Activated CD4-positive, alpha-beta T cell treated with anti-CD3 and anti-CD28 coated beads, Interleukin-2, amount 50 U/mL, for 1 hour (primary cell): ENCODE measurements at places on chromosomes 5 and 9.
A peak's percentile ranks its signal among the peaks of the same experiment; 100 is the strongest.

- DNase-seq, result peak; percentile 36
These were observed 33.8 kb upstream of the ANXA2R start for GRCh38 chr5:43073597-43074546.

DNA sequence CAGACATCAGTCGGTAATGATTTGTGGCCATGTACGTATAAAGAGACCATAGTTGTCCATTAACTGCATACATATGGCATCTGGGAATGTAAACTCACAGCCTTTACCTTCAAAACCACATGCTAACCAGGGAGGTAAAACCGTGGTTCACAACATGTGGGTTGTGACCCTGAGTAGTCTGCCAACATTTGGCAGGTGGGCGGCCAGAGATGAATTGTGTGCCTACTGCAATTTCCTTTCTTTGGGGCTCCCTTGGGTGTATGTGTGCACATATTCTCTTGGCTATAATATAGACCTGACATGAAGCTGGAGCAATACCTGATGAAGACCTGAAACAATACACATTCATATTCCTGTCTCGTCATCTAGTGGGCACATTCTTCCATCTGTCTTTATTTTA lies 396.0 kb downstream of the MLLT3 start:
- no peak for DNase-seq

- DNase-seq, result no peak
These were observed 147.8 kb downstream of the HSPA4 start for GRCh38 chr5:133199417-133200178.

DNA sequence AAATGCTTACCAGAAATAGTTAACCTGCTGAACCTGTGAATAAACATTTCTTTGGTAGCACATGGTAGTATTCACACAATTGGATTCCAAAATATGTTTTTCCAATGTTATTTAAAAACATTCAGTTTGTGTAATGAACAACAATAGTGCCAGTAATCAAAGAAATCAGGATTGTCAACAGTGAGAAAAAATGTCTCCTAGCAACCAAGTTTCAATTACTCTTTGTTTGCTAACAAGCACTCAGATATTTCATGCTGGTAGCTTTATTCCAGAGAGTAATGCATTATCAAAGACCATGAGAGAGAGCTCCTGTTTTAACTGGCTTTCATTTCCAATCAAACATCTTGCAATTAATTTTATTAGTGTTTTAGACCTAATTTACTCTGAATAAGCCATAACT lies 768.1 kb upstream of the GRAMD2B start:
- no peak for DNase-seq

GRCh38 chr9:87054999-87055686 lies 107.8 kb upstream of the GAS1 start:
- DNase-seq, result no peak

DNA sequence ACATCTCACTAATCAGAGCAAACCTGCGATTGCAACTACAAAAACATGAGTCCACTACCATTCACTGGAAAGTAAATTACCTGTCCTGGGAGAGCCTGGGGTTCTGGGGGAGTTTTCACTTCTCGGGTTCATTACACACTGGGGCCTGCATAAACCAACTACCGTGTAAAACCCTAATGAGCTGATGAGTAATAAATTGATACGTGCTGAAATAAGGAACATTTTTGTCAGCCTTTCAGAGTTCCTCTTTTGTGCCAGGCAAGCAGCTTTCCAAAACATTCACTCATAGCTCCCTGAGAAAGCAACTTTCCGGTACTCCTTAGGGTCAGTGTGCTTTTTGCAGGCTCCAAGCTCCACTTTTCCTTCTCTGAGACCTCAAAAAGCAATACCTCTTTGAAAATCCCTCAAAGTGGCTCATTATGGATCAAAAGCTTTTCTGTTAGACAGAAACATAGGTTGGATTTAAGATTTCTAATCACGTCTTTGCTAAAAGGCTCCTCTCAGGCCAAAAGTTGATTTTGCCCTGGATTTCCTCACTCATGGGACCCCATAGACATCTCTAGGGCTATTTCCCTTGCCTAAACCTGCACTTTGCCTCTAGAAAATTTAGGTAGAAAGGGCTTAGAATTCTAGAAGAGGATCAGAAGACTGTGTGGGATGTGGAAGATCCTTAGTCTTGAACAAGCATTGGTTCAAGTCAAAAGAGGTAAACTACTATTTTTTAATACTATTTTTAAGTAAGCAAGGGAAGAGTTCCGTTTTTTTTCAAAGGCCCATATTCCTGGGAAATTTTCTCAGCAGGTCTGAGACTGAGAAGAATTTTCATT lies 74.8 kb downstream of the ST8SIA4 start:
- no peak for DNase-seq

GRCh38 chr5:171312129-171312974 lies 3.3 kb downstream of the TLX3 start:
- DNase-seq, result no peak

GRCh38 chr9:116152390-116152789 lies 1.2 kb upstream of the PAPPA start:
- no peak for DNase-seq

- DNase-seq, result no peak
These were observed 1011.5 kb upstream of the ACO1 start for GRCh38 chr9:31372799-31373587.

GRCh38 chr9:134182554-134183085 lies 18.3 kb upstream of the RNU6ATAC start:
- no peak for DNase-seq

DNA sequence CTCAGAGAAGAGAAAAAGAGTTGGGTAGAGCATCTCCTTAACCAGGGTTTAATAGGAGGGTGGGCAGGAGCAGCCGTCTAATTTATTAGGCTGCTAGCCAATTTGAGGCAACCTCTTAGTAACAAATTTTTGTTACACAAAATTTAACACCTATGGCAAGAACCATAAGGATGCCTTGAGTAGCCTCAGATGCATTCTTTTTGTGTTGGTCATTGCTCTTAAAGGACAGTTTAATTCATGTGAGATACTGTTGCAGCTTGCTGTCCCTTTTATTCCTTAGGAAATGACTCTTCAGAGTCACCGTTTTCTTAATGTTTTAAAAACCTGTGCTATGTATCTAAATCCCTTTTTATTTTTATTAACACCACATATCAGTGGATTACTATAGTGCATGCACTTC lies 255.1 kb downstream of the MAST4 start:
- DNase-seq, result no peak

GRCh38 chr5:150122158-150122510 lies 33.5 kb downstream of the PDGFRB start:
- DNase-seq, result no peak

GRCh38 chr9:93697352-93698139 lies 121.2 kb downstream of the PHF2 start:
- DNase-seq, result no peak

GRCh38 chr9:6428940-6429889 lies 16.2 kb downstream of the UHRF2 start:
- no peak for DNase-seq

DNA sequence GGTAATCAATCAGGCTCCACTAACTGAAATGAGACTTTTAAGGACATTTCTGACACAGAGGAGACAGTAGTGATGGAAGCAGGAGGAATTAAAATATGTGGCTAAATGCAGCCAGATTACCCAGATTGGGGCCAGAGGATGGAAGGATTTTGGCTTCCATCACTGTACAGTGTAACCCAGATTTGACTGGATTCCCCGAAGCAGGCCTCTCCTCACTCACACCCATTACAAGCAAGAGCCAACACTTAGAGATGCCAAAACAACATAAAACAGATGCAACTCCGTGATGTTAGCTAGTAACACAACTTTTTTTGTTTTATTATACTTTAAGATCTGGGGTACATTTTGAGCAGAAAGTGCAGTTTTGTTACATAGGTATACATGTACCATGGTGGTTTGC lies 17.6 kb downstream of the TEK start:
- DNase-seq, result no peak

- no peak for DNase-seq
These were observed 48.4 kb downstream of the MRPL36 start for GRCh38 chr5:1751026-1751863.

- DNase-seq, result no peak
These were observed 503.9 kb downstream of the RASEF start for GRCh38 chr9:82558855-82559630.

GRCh38 chr5:31471916-31472315 lies 60.0 kb downstream of the DROSHA start:
- no peak for DNase-seq

- DNase-seq, result no peak
These were observed 1026.3 kb downstream of the CDH12 start for GRCh38 chr5:21826884-21827283.

DNA sequence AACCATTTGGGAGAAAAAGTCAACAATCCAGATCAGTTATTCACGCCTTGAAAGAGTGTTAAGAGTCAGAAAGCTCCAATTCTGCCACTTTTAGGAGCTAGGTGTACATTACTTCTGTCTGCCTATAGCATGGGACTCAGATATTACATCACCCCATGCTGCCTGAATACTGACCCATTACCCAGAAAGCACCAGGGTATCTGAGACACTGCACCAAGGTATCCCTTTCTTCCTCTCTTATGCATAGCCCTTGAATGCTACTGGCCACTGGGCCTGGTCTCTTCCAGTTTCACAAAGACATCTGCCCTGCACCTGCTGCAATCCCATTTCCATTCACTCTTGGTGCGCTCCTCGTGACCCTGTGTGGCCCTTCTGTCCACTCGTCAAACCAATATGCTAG lies 2.6 kb downstream of the STRBP start:
- DNase-seq, result no peak

DNA sequence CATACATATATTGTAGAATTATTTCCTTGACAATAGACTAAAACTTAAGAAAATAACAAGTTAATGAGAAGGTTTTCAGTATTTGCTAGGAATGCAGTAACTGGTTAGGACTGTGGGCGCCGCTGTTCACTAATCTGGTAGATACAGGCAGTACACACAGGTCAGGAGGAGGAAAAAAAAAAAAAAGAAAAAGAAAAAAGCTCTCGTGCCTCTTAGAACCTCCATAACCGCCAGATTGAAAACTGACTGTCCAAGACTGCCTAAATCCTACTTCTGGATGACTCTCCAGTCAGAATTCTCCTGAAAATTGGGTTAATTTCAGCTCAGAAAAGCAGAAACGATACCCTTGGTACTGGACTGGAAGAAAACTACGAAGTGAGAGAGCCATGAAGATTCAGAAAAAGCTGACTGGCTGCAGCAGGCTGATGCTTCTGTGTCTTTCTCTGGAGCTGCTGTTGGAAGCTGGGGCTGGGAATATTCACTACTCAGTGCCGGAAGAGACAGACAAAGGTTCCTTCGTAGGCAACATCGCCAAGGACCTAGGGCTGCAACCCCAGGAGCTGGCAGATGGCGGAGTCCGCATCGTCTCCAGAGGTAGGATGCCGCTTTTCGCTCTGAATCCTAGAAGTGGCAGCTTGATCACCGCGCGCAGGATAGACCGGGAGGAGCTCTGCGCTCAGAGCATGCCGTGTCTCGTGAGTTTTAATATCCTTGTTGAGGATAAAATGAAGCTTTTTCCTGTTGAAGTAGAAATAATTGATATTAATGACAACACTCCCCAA lies at the start of gene PCDHGA1:
TSS of gene PCDHGA1 (plus strand) at position 216 of the 782 bp plus-strand sequence.
- peak; percentile 23 for DNase-seq

DNA sequence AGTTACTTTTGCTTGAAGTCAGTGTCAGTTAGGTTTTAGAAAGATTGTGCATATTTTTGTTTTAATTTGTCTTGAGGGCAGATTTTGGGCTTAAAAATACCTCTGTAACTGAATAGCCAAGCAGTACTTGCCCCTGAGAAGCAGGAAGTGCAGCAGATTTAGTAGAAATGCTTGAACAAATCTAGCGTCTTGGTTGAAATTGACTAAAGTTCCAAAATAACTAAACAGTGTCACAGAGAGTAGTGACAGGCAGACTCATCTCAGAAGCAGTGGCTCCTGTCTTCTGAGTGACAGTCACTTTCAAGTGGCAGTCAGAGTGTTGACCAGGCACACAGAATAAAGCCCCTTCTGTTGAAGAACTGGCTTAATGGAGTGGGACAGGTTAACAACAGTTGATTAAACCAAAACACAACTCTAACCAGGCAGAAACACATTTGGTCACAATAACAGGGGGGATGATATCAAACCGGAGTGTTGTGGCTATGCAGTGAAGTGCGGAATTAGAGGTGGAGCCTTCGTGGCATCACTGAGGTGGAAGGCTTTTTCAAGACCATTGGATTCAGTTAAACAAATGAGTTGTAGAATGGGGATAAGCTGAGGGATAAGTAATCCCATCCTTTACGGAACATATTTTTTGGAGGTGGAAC lies 29.1 kb downstream of the TRIO start:
- DNase-seq, result no peak

- no peak for DNase-seq
These were observed 149.9 kb upstream of the PRR16 start for GRCh38 chr5:120314191-120314590.

GRCh38 chr5:168557389-168557788 lies 21.8 kb downstream of the PANK3 start:
- no peak for DNase-seq

DNA sequence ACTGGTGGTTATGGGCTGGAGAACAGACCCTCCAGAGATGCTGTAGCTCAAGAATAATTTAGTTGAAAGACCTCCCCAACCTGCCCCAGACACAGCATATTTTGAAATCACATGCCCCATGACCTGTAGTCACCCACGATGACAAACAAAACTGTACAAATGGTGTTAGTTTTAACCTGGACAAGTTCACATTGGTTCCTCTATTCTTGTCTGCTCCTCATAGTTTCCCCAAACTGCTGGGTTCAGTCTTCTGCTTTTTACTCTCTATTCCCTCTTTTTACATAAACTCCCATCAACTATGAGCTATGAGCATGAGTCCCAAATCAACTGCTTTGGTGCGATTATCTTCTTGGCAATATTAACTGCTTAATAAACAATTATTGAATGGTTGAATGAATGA lies 365.3 kb upstream of the CLINT1 start:
- DNase-seq, result no peak

GRCh38 chr9:95770653-95771131 lies 104.8 kb upstream of the ERCC6L2 start:
- no peak for DNase-seq

DNA sequence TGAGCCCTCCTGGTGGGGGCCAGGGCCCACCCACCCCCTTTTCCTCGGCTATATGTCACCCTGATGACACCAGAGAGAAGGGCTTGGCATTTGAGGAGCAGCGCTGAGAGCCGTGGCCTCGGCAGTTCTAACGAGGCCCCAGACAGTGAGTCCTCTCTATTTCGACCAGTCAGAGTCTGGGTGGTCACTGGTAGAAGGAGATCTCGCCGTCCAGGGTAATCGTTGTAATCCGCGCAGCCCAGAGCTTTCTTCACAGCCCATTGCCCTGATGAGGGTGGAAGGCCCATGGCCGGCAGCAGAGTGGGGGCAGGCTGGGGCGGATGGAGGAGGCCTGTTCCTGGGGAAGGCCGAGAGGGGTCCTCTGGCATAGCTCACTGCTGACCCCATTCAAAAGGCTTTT lies 70.2 kb downstream of the PSMB7 start:
- DNase-seq, result no peak

- no peak for DNase-seq
These were observed 25.6 kb upstream of the NTNG2 start for GRCh38 chr9:132136151-132136780.

- no peak for DNase-seq
These were observed 75.1 kb downstream of the ALDH7A1 start for GRCh38 chr5:126519637-126520592.

GRCh38 chr5:104016646-104017045 lies 454.1 kb upstream of the NUDT12 start:
- DNase-seq, result no peak

- no peak for DNase-seq
These were observed 77.6 kb downstream of the KIF4B start for GRCh38 chr5:155091063-155091648.

GRCh38 chr5:442335-443238 lies at the start of gene EXOC3:
Gene EXOC3, plus strand, starts transcription at chr5:443176. Its CDS starts 3,030 bp downstream, at chr5:446206.
- peak; percentile 66 for DNase-seq
